Thymus (tissue), 14 donors: ENCODE measurements at places on chromosomes 7 and 10.
A peak's percentile ranks its signal among the peaks of the same experiment; 100 is the strongest.

DNA sequence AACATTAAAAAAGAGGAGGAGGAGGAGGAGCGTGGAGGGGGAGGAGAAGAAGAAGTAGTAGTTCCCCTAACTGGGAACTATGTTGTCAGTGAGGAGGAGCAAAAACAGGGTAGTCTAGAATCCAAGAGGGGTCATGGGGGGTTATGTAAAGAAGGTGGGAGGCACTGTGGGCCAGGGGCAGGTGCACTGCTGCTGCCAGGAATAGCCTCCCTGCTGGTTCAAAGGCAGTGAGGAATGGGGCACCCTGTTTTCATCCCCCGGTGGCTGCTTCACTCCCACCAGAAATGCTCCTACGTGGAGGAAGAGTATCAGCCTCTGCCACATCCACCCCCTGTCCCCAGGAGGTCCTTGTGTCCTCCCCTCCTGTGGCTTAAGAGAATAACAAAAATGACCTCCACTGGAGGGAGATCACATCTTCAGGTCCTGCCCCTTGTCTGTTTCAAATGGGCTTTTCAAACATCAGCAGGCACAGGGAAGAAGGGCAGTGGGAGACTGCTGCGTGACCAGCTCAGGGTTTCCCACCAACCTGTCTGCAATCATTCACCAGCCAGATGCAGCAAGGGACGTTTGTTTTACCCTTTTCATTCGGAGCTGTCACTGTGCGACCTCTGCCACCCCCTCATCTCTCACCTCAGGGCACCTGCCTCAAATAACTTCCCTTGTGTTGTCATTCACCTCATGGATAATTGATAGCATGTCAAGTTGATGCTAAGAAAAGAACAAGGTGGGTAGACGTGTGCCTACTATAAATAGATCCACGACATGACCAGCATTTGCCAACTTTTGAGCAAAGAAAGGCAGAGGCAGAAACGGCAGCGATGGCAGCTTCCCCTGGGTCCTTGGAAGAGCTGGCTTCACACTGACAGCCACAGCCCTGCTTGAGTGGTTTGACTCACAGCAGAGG is 92.6 kb downstream of the DGKI start:
- no peak overlapping the region for H3K27ac ChIP-seq
- DNase-seq, result no peak
- no peaks in the 10 kb centered on the region for H3K4me1 ChIP-seq
- no peaks in the 10 kb centered on the region for H3K27me3 ChIP-seq
- no peaks in the 10 kb centered on the region for H3K36me3 ChIP-seq

- H3K4me1 ChIP-seq, result no peaks in the 10 kb centered on the region
- no peak for DNase-seq
- no peak overlapping the region for H3K4me3 ChIP-seq
- H3K36me3 ChIP-seq, result no peaks in the 10 kb centered on the region
- H3K27ac ChIP-seq, result no peak overlapping the region
These were observed 257.7 kb downstream of the SNX13 start for GRCh38 chr7:17682586-17682985.

DNA sequence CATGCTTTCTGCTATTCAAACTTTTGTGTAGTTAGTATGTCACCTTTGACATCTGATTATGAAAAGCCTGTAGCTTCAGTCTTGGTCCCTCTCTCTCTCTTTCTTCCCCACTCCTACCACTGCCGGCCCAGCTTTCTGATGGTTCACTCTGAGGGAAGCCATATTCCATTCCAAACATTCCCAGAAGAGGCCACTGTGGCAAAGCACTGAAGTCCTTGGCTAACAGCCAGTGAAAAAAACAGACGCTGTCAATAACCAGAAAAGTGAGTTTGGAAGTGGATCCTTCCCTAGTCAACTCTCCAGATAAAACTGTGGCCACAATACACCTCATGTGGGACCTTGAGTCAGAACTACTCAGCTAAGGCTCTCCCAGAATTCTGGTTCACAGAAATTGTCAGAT is 950.7 kb upstream of the PHF14 start:
- no peak for DNase-seq
- H3K4me3 ChIP-seq, result no peak overlapping the region
- H3K27me3 ChIP-seq, result no peaks in the 10 kb centered on the region
- H3K36me3 ChIP-seq, result no peaks in the 10 kb centered on the region
- H3K27ac ChIP-seq, result no peak overlapping the region

- H3K27me3 ChIP-seq, result no peaks in the 10 kb centered on the region
- peaks cover 5% of the 10 kb centered on the region for H3K36me3 ChIP-seq
- no peak for DNase-seq
- no peak overlapping the region for H3K4me3 ChIP-seq
- H3K4me1 ChIP-seq, result peaks cover 16% of the 10 kb centered on the region
These were observed 64.7 kb downstream of the KAT6B start for GRCh38 chr10:74891053-74891452.

DNA sequence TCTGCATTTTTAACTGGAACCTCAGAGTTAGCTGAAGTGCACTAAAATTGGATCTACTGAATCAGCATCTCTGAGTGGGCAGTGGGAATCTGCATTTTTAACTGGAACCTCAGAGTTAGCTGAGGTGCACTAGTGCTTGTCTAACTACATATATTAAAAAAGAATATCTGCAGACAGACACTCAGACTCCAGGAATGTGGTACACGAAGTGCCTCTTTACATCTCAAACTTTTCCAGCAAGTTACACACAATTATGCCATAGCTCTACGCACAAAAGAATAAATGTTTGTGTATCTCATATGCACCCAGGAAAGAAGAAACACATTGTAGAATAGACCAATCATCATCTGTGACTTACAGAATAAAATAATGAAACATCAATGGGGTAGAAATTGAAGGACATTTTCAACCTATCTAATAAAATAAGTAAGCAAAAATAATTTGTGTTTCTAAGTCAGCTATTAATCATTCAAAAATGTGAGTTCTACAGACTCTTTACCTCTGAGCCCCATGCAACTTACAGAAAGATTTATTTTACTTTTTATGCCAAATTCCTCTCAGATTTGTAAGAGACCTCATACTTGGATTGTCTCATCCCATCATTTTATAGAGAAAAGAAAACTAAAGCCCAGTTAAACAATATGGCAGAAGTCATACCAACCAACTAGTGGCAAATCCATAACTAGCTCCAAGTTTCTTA is 28.3 kb downstream of the PPP1R3A start:
- H3K27me3 ChIP-seq, result no peaks in the 10 kb centered on the region
- no peak overlapping the region for H3K4me3 ChIP-seq
- no peaks in the 10 kb centered on the region for H3K4me1 ChIP-seq
- H3K36me3 ChIP-seq, result no peaks in the 10 kb centered on the region
- DNase-seq, result no peak

GRCh38 chr7:69603937-69604494 is 5.7 kb downstream of the AUTS2 start:
- DNase-seq, result peak; percentile 75
- H3K4me3 ChIP-seq, result no peak overlapping the region
- peaks cover 25% of the 10 kb centered on the region for H3K4me1 ChIP-seq
- no peak overlapping the region for H3K27ac ChIP-seq
- H3K27me3 ChIP-seq, result peaks cover 43% of the 10 kb centered on the region
- H3K36me3 ChIP-seq, result no peaks in the 10 kb centered on the region

DNA sequence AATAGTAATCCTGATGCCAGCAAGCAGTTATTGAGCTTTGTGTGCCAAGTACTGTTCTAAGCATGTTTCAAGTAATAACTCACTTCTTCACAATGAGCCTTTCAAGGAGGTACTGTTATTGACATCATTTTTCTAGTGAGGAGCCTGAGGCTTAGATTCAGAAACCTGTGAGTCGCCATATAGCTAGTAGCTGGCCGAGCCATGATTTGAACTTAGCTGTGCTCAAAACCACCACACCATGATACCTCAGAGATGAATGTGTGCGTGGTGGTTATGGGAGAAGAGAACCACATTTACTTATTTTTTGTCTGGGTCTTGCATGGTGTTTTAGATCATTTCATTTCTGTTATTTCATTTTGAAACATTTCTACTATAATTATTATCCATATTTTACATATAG is 578.9 kb downstream of the AUTS2 start:
- DNase-seq, result no peak
- H3K4me3 ChIP-seq, result no peak overlapping the region
- H3K27me3 ChIP-seq, result no peaks in the 10 kb centered on the region
- H3K36me3 ChIP-seq, result no peaks in the 10 kb centered on the region
- peaks cover 7% of the 10 kb centered on the region for H3K4me1 ChIP-seq

- peaks cover 12% of the 10 kb centered on the region for H3K36me3 ChIP-seq
- H3K4me1 ChIP-seq, result peaks cover 7% of the 10 kb centered on the region
- peak overlapping the region; percentile 97 for H3K27ac ChIP-seq
These were observed 941 bp upstream of the LUC7L2 start for GRCh38 chr7:139358541-139359365.

DNA sequence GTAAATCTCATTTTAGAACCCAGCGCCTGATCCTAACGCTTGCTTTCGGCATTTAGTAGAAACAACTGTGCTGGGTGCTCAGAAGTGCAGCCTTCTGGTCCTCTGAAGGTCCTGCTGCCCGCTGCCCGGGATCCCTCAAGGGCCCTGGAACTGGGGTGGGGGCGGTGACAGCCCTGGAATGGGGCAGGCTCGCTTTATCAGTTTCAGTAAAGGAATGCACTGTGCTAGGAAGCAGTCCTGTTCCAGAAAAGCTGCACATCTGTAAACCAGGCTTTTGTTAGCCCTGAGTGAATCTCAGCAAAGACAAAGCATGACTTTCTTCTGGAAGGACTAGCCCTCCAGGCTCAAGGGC is 254.6 kb downstream of the TNS3 start:
- H3K4me1 ChIP-seq, result no peaks in the 10 kb centered on the region
- no peak overlapping the region for H3K27ac ChIP-seq
- no peak overlapping the region for H3K4me3 ChIP-seq

- H3K4me1 ChIP-seq, result no peaks in the 10 kb centered on the region
- no peak overlapping the region for H3K27ac ChIP-seq
- H3K36me3 ChIP-seq, result no peaks in the 10 kb centered on the region
These were observed 104.2 kb downstream of the ADK start for GRCh38 chr10:74255214-74255613.

- peaks cover 3% of the 10 kb centered on the region for H3K4me1 ChIP-seq
- no peak for DNase-seq
- no peak overlapping the region for H3K27ac ChIP-seq
- no peaks in the 10 kb centered on the region for H3K27me3 ChIP-seq
- H3K4me3 ChIP-seq, result no peak overlapping the region
These were observed 957.8 kb downstream of the GATA3 start for GRCh38 chr10:9012312-9012711.

DNA sequence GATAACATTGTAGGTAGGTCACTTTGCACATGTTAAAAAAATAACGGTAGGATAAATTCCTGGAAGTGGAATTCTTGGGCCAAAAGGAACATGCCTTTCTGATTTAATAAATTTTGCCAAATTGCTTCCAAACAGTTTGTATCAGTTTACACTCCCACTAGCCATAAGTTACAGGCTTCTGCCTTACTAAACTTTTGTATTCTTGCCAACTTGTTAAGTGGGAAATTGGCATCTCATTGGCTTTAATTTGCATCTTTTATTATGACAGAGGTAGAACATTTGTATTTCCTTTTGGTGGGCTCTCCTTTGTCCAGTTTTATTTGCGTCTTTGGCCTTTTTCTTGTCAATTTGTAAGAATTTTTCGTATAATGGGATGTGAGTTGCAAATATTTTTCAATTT is 38.3 kb upstream of the FAM180A start:
- H3K36me3 ChIP-seq, result no peaks in the 10 kb centered on the region
- no peak overlapping the region for H3K4me3 ChIP-seq
- no peak overlapping the region for H3K27ac ChIP-seq

GRCh38 chr7:117572856-117573620 is 93.2 kb downstream of the CFTR start:
- DNase-seq, result no peak
- peaks cover 4% of the 10 kb centered on the region for H3K4me1 ChIP-seq
- H3K4me3 ChIP-seq, result no peak overlapping the region

DNA sequence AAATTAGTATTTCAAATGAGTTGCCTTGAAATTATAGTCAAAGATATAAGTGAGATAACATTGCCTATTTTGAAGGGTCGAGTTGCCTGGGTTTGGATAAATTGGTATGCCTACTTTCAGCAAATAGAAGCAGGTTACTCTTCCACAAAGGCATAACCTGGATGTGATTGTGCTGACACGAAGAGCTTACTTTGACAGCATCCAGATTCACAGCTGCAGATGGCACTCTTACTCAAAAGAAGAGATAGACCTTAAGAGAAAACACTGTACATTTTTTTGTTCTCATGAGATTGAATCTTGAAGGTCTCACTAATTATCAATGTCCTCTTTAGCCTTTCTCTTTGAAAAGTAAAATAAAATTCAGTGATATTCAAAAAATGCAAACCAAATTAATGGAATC is 1338.7 kb downstream of the REEP3 start:
- H3K27me3 ChIP-seq, result no peaks in the 10 kb centered on the region
- no peak overlapping the region for H3K27ac ChIP-seq
- H3K4me3 ChIP-seq, result no peak overlapping the region
- DNase-seq, result no peak
